Fibroblast of skin of left quadriceps (primary cell): ENCODE measurements at places on chromosomes 16 and 17.
A peak's percentile ranks its signal among the peaks of the same experiment; 100 is the strongest.

DNA sequence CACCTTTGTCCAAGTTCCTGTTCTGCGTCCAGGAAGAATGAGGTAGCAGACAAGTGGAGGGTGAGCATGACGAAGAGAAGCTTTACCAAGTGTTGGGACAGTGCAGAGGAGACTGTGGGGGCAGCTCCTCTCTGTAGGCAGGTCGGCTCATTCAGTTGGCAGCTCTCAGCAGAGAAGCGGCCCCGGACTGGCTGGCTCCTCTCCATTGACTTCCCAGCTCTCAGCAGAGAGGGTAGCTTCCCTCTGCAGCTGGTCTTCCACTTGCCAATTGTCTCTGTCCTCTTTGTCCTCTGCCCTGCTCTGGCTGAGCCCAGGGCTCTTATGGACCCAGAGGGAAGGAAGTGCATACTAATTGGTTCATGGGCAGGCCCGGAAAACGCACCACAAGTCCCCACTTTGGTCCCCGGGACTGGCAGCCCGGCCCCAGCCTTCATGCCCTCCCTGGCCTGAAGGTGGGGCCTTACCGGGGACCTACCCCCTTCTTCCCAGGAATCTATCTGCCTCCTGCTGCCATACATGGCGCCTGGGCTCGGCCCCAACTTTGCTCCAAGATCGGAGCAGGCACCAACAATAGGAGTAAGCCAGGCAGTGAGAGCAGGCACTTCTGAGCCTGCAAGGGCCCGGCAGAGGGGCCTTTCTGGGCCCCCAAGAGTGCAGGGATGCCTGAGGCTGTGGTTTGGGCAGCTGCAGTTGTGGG lies 10.1 kb downstream of the KCTD5 start:
- DNase-seq: no peak

DNA sequence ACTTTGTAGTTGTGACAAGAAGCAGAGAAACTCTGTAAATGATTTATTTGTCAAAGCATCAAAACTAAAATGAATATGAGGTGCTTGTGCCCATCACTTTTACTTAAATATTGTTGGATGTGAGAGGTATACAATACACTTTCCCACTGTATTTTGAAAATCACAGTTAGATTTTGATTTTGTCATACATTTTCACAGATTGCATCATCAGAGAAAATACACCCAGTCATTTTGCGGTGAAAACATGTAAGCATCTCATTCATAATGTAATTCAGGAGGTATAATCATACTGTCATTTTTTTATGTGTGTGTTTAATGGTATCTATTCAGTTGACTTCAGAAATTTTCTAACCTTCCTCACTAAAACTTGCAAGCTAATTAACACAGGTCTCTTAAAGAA lies 11.3 kb downstream of the ZNF207 start:
- no peak for DNase-seq

DNA sequence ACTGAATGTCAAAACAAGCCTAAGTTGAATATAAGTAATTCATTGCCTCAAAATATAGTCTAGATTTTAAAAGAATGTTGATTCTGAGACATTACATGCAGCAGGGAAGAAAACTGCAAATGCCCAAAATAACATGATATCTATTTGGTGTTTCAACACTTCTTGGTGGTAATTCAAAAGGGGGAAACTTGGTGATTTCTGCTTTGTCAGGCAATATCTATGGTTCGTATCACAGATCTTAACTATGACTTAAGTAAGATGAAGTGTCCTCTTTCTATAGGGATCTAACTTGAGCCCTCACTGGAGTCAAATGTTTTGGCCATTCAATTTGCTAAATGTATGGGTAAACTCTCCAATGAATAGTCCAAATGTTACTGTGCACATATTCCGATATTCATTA lies 44.6 kb downstream of the GNA13 start:
- DNase-seq: no peak

- no peak for DNase-seq
These were observed 134.9 kb upstream of the CDH5 start for GRCh38 chr16:66231452-66232160.

DNA sequence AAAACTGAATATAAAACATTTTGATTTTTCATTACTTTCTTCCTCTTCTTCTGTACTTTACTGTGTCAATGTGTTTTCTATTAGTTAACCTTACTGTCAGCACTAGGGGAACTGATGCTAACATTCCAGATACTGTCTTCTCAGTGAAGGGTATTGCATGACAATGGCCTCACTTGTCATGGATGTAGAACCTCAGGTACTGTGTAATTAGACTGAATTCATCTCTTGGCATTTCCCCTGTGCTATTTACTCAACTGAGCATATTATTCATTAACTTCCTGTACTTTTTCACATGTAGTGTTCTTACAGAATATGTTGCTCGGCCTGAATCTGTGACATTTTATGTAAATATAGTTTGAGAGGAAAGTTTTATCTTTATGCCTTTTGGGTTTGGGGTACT lies 237.0 kb downstream of the CA10 start:
- DNase-seq: no peak

- DNase-seq: no peak
These were observed 16.4 kb upstream of the TMED6 start for GRCh38 chr16:69367980-69368379.

DNA sequence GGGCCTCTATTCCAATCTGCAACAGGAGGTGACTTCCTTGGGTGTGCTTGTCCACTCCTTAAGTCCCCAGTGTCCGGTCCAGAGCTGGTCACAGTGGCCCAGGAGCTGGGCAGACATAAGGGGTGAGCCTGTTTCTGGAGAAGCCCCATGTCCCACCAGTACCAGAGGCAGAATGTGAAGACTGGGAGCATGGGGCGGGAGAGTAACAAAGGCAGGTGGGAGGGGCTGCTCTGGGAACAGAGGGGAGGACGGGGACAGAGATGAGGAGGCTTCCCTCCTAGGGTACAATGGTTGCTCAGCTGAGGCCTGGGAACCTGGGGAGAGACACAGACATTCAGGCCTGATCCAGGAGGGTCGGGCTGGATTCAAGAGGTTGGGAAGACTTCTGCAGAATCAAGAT lies 323.3 kb upstream of the TNRC6C start:
- DNase-seq: no peak

DNA sequence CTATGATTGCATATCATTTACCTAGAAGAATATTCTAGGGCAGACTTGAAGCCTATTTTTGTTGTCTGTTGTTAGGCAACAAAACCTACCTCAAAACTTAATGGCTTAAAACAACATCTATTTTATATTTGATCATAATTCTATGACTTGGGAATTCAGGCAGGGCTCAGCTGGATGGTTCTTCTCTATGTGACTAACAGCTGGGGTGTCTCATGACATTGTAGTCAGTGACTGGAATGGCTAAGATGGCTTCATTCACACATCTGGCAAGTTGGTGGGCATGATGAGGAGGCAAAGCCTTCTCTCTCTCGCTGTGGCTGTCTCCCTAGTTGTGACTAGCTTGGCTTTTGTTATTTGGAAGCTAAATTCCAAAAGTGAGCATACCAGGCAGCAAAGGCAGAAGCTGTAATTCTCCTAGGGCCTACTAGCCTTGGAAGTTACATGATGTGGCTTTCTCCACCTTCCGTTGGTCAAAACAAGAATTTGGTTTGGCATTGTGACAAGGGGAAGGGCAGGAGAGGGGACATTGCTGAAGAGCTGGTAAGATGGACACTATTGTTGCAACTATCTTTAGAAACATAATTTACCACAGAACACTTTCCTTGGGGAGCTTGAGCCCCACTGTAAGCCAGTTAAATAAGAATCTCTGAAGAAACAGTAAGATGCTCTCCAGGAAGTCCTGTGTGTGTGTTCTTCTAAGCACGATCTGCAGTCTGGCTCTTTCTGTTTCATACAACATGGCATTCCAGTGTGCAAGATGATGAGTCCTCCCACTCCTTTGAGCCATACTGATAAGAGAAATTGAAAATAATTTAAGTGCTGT lies 39.4 kb downstream of the ZNRF1 start:
- no peak for DNase-seq

GRCh38 chr16:84366208-84366607 lies 2.1 kb upstream of the ATP2C2 start:
- DNase-seq: no peak

DNA sequence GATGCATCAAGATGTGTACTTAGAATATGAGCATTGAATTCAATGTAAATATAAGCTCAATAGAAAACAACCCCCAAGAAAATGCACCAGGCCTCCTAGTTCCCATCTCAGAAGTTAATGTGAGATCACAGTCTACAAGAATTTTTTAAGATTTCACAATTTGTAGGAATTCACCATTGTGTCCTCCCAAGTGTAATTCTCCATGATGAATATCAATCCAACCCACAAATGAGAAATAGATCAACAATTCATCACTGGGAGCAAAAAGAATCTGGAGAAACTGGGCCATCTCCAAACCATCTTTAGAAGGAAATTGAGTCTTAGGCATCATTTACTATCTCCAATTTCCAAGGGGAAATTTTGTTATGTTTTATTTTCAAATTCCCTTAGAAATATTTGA lies 310.5 kb upstream of the GOT2 start:
- peak; percentile 32 for DNase-seq

GRCh38 chr17:48012151-48012520 lies 25.5 kb downstream of the COPZ2 start:
- no peak for DNase-seq

- no peak for DNase-seq
These were observed 1.4 kb downstream of the NOTUM start for GRCh38 chr17:81959362-81960129.

GRCh38 chr16:66660422-66661209 lies 35.9 kb downstream of the CMTM4 start:
- DNase-seq: peak; percentile 48

- peak; percentile 54 for DNase-seq
These were observed 78.9 kb downstream of the CMIP start for GRCh38 chr16:81523387-81524115.
